ENCODE measurements at places on chromosomes 12 and 14.

GRCh38 chr12:106342397-106343213, 14.9 kb upstream of the POLR3B start:
- no peak for DNase-seq

GRCh38 chr12:116520801-116521471, 38.2 kb upstream of the MAP1LC3B2 start:
- DNase-seq, result no peak

DNA sequence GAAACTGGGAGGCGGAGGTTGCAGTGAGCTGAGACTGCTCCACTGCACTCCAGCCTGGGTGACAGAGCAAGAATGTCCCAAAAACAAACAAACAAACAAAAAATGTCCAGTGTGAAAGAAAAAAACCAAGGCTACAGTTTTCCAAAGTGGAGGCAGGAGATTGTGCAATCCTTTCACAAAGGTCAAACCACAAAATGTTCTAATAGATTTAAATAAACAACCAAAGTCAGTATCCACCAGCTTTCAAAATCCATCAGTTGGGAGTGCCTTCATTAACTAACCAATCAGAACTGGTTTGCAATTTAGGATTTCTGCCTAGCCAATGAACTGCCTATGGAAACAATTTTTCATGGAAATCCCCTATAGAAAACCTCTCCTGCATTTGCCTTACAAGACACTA, 52.3 kb upstream of the TRIM9 start:
- no peak for DNase-seq

DNA sequence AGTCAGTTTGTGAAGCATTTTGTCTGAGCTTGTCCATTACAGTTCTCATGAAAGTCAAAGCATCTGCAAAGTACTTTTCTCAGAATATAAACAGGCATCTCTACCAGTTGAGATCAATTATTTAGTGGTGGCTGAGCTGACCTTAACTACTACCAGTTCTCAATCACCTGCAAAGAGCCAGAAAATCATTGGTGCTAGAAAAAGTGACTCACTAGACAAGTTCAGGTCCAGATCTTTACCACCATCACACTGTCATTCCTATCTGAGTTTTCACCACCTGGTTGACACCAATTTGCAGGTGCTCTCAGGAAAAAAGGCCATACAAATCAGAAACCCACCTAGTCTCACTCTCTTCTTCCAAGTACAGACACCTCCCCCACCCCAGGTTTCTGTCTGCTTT, 33.3 kb downstream of the ITPR2 start:
- DNase-seq, result no peak

- DNase-seq, result peak; percentile 92
Measured at GRCh38 chr14:50860478-50861086, 11.3 kb upstream of the ABHD12B start.

- peak; percentile 91 for DNase-seq
Measured at GRCh38 chr12:52182384-52182783, 9.4 kb downstream of the KRT80 start.

GRCh38 chr12:103303484-103303883, 192.3 kb downstream of the C12orf42 start:
- DNase-seq, result no peak

DNA sequence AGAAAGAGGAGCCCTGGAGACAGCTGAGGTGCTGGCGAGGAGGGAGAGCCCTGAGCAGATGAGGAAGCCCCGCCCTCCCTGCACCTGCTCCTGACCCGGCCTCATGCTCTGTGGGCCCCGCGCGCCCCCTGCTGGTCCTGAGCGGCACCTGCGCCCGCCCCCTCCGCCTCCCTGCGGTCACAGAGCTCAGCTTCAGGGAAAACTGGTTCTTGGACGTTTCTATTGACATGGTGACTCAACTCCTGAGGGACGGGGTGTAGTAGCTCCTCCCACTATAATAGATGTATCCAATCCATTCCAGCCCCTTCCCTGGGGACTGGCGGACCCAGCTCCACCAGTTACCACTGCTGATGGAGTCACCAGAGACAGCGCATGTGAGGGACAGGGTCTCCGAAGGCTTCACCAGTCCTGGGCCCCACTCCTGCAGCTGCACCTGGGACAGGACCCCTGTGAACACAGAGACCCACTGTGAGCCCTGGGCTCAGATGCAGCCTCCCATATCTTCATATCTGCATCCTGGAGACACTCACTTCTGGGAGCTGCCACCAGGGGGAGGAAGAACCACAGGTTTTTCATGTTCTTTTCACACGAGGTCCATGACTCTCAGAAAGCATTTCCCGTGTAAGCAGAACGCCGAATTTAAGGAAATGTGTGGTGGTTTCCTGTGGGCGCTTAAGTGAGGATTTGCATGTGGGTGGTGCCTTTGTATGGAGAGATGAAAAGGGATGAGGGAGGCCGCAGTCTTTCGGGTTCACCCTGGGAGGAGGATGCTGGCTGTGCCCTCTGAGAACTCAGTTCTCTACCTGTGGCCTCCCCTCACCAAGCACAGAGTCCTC, 1346.4 kb downstream of the TMEM121 start:
- DNase-seq, result no peak

DNA sequence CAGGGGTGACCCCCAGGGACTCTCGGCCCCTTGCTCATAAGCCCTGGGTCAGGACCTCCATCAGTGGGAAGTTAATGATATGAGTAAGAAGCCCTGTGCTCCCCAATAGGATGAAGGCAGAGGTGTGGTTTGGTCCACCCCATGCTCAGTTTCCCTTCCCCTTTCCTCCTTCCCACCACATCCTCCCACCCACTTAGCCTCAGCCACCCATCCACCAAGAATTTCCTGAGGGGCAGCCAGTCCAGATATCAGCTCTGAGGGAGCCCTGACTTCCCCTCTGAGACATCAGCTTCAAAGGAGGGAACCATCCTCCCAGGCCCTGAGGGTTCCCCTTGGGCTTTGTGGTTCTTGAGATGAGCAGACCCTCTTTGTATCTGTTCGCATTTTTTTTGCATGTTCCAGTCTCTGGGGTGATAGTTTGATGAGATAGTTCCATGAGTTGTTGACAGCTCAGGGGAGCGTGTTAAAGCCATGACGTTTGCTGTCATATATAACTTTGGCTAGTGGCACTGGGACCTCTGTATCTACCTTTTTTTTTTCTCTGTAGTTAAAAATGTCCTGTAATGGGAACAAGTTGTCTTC, 71.2 kb downstream of the LGMN start:
- DNase-seq, result no peak

DNA sequence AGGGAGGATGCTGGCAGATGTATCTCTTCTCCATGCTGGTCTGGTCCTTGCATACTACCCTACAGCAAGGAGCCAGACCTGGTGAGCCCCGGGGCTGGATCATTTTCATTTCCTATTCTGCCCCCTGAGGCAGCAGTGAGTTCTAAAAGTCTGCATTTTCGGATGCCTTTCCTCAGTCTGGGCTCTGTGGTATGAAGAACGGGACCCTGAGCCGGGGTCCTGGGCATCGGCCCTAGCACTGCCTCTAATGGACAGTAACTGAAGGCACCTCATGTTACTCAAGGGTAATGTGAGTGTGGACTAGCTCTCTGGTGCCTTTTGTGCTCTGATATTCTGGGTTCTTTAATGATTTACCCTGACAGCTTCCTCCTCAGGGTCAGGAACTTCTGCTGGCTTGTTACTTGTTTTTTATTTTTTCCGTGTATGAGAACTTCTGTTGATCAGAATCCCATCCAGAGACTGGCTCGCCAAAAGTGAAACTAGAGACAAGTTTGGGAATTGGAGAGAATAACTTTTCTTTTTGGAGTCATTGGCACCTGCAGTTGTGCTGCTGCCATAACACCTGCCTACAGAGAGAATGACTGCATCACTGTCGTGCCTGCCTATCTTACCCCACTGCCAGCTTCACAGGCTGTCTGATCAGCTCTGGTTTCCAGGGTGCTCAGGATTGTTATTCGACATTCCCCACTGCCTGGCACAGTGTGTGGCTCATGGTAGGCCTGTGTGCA, 62.3 kb downstream of the SUSD6 start:
- no peak for DNase-seq

- DNase-seq, result peak; percentile 77
Measured at GRCh38 chr12:99984271-99985128, at the start of gene ANKS1B. TSS of gene ANKS1B (minus strand) at chr12:99984936. CDS start at chr12:99984237, 699 bp downstream.

All from NCI-H2081 (cell line).